ENCODE measurements at places on chromosomes 7 and 10.

DNA sequence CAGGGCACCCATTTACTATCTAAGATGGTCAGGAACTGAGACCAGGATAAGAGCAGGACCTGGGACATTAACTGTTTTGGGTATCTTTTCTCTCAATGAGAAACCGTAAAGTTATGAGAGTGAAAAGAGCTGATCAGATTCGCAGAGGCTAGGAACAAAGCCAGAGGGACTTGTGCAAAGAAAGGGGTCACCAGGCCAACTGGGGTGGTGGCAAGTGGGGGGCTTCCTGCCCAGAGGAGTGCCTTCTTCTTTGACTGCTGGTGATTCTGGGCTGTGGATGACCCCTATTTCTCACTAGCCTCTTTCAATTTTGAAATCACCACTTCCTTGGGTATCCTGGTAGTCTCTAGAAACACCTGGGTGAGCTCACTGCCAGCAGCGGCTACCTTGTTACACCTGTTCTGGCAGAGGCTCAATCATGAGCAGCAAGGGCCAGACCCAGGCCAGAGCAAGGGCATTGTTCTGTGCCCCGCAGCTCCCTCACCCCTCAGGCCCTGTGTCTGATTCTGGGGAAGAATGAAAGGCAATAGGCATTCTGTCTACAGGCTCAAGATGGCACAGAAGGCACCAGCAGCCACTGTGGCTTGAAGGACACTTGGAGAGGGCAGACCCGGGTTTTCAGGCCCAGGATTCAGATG is 999 bp downstream of the SFTPD start:
- no peak for DNase-seq

- DNase-seq: no peak
These were observed 3.3 kb upstream of the SEPHS1 start for GRCh38 chr10:13351340-13351915.

GRCh38 chr10:26881600-26882331 is 21.0 kb upstream of the ABI1 start:
- DNase-seq: no peak

GRCh38 chr10:43076876-43077420 is at the start of gene RET:
TSS of gene RET (plus strand) at chr10:43077069. CDS start at chr10:43077259, 190 bp downstream.
- DNase-seq: peak; percentile 26

- DNase-seq: no peak
These were observed 83.0 kb downstream of the HIF1AN start for GRCh38 chr10:100618632-100619255.

- DNase-seq: no peak
These were observed 43.3 kb downstream of the DOCK4 start for GRCh38 chr7:112162784-112163506.

DNA sequence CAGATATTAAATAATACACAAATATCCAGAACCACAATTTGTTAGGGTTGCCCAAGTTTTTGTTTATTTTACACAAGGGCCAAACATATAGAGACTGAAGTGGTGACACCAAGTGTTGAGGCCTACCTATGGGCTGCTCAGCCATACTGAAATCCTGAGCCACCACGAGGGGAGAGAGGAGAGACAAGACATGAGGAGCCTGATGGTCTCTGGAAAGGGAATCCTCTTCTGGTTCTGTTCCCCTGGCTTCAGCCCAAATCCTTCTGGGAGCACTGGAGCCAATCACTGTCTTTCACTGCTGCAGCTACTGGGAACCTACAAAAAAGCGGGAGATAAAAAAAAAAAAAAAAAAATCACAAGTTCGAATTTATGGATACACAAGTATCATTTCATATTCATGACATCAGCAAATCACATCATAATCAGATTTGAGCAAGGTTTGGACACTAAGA is 1.9 kb downstream of the SKIDA1 start:
- DNase-seq: no peak

GRCh38 chr10:128475686-128476367 is 349.6 kb upstream of the MKI67 start:
- no peak for DNase-seq

DNA sequence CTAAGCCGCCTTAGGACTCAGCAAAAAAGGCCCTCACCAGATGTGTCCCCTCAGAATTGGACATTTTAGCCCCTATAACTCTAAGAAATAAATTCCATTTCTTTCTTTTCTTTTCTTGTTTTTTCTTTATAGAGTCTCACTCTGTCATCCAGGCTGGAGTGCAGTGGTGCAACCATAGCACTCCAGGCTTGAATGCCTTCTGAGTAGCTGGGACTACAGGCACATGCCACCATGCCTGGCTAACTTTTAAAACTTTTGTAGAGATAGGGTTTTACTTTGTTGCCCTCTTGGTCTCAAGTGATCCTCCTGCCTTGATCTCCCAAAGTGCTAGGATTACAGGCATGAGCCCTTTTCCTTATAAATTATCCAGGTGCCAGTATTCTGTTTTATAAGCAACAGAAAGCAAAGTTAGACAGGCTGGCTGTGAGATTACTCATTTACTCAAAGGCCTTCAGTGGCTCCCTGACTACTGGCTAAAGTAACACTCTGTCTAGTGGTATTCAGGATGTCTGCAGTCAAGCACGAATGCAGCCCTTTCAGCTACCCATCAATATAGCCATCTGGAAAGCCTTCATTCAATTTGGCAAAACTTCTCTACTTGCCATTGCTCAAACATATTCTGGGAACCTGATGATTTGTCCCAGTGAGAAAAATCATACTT is 128.6 kb downstream of the ICA1 start:
- DNase-seq: no peak

DNA sequence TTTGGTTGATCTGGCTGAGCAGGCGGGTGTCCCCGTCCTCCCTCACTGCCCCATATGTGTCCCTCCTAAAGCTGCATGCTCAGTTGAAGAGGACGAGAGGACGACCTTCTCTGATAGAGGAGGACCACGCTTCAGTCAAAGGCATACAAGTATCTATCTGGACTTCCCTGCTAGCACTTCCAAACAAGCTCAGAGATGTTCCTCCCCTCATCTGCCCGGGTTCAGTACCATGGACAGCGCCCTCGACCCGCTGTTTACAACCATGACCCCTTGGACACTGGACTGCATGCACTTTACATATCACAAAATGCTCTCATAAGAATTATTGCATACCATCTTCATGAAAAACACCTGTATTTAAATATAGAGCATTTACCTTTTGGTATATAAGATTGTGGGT is 26.9 kb upstream of the TRIM56 start:
- DNase-seq: peak; percentile 51

DNA sequence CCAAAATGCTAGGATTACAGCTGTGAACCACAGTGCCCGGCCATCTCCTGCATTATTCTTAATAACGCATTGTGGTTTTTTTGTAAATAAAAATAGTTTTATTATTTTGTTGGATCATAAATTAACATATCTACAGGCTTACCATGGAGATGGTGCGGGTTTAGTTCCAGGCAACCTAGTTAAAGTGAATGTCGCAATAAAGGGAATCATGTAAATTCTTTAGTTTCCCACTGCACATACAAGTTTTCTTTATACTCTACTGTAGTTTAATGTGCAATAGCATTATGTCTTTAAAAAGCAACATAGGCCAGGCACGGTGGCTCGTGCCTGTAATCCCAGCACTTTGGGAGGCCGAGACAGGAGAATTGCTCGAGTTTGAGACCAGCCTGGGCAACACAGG is 2.4 kb downstream of the PRKRIP1 start:
- DNase-seq: no peak

DNA sequence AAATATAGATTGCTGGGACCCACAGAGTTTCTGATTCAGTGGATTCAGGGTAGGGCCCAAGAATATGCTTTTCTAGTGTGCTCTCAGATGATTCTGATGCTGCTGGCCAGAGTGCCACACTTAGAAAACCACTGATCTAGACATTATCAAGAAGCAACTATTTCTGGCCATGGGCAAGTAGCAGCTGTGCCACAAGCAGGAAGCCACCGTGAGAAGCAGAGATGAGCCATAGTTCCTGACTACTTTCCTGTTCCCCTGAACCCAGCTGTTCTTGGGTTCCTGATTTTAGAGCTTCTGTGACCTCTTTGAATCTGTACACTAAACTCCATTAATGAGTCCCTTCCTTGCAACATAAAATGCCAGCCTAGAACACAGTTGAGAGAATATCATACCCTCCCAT is 38.1 kb upstream of the PIK3AP1 start:
- no peak for DNase-seq

DNA sequence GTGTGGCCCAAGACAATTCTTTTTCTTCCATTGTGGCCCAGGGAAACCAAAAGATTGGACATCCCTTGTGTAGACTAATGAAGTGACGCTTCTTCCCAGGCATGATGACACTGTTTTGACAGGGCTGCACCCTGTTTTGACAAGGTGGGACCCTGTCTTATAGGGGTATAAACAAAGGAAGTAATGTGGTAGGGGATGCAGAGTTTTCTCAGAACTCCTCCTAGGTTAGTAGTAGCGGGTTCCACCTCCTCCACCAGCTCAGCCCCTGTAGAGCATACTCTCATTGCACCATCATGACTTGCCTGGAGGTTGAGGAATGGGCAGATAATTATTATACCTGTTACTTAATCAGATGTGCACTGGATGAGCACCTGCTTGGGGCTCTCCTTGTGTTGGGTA is 123.1 kb downstream of the CCNY start:
- DNase-seq: no peak

- no peak for DNase-seq
These were observed 1.2 kb upstream of the NAMPT start for GRCh38 chr7:106285855-106286492.

DNA sequence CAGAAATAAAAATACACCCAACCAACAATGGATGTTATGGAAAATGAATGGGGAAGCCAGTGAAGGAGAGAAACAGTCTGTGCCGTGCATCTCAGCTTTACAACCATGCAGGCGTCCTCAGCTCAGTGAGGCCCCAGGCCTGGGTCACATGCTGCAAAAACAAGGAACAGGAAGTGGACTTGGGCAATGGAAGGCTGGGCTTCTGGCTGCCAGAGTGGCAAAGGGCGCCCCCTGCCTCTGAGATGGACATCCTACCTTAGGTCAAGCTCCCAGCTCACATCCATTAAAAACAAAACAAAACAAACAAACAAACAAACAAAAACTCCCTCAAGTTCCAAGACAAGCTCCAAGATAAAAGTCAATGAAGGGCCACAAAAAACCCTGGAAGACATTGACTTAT is 54.7 kb upstream of the AFAP1L2 start:
- peak; percentile 55 for DNase-seq

- no peak for DNase-seq
These were observed 20.5 kb upstream of the RASGEF1A start for GRCh38 chr10:43287056-43288007.

DNA sequence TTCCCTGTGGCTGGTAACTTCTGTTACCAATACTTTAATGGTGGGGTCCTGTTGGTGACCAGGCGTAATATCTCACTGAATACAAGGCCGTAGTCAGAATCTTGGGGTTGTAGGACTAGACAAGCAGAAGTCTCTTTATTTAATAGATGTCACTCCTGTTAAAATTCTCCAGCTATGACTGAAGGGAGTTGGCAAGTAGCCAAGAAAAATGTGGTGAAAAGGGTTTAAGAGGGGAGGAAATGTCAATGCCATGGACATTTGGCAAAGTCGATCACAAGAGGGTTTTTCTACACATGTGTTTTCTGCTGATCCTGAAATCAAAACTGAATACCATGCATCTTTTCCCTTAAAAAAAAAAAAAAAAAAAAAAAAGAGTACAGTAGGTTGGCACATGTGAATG is 533.5 kb downstream of the AUTS2 start:
- no peak for DNase-seq

DNA sequence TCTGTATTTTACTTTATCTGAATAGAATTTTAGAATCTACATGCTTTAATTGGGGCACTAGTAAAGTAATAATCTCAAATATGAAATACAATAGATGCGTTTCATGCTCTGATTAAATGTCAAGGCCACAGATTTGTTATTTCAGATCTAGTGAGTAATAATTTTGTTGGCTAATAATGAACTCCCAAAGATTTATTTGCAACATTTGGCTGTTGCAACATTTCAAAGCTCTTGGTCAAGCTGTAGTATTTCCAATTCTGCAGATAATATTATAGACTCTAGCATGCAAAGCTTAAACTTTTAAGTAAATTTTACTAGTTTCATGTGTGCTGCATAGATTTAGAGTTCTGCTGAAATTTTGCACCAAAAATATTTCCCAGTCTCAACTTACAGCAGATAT is 16.7 kb downstream of the LRRN3 start:
- DNase-seq: no peak

- DNase-seq: no peak
These were observed 11.1 kb upstream of the GIMAP7 start for GRCh38 chr7:150503581-150503980.

DNA sequence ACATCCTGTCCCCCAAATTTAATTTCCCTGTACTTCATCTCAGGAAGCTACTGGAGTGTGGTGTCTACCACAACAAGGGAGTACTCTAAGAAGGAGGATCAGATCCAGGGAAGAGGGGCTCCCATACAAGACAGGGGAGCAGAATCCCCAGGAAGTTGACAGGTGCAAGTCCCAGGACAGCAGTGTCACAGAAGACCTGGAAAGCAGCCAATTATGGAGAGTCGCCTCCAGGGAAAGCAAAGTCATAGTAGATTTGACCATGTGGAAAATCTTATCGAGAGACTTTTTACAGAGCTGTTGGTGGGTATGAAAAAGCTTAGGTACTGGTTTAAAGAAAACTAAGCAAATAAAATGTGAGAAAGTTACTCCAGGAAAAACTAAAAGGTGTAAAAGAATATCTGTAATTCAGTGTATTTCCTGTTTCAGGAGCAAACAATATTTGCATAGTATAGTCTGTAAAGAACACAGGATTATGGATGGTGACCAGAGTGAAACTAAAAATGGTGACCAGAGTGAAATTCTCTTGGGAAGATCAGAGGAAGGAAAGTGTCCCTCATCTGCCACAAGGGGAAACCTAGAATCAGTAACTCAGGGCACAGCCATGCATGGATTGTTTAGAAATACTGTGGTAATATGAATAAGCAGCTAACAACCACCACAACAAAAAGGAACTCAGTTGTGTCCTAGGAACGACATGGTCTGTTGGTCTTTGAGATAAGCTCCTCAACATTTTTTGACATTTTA is 44.5 kb downstream of the LANCL2 start:
- DNase-seq: no peak

DNA sequence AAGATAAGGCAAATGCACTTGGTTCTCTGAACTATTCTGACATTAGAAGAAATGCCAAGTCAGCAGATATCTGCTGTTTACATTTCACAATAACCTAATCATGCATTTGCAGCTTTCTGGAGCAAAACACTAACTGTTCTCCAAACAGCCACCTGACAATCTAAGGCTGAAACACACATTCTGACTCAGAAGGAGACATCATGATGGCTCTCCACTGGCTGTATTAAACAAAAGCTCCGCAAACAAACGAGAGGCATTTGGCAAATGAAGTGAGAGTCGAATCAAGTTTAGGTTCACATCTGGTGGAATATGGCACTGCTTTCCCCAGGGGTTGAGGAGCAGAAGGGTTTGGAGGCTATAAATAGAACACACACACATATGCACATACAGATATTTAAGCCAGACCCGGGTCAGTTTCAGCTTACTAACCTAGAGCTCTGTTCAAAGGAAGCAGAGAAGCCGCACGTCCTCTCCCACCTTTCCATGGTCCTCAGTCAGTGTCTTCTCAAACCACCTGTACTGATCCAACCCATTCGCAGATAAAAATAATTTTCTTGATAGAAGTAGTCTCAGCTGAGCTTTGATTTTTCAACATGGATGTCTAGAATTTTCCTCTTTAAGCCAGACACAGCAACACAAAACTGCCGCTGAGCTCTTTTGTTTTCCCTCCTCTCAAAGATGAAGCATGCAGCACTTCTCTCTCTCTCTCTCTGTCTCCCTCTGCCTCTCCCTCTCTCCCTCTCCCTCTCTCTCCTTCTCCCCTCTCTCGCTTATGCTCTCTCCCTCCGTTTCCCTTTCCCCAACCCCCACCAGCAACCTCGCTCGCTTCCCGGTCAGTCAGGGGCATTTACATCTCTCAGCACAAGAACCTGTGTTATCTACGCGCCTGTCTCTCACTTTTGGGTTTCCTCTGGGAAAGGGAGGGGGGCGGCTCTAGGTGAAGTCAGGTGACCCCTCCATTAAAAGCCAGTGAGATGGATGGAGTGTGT is 682.8 kb downstream of the MAGI2 start:
- no peak for DNase-seq
